ENCODE measurements at places on chromosomes 5 and 9.

DNA sequence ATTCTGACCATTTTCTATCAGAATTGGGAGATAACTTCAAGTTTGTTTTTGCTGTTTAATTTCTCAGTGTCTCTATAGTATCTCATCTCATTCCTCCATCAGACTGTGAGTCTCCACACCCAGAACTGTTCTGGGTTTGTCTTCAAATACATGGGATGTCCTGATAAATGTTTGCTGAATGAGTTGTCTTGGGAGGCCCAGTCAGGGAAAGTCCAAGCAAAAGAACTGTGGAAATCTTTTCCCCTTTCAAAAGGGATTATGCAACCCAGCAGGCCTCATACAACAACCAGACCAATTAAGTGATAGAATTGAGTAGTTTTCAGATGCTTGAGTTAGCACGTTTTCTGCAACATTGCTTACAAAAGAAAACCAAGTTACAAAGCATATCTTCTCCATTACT lies 324.4 kb downstream of the BRINP1 start:
- no peak for DNase-seq

- DNase-seq, result no peak
These were observed 72.8 kb downstream of the CD180 start for GRCh38 chr5:67123819-67124218.

GRCh38 chr9:89042984-89043383 lies 51.7 kb downstream of the S1PR3 start:
- DNase-seq, result no peak

GRCh38 chr9:127451858-127452656 lies 747 bp downstream of the LRSAM1 start:
- DNase-seq, result peak; percentile 35
